ENCODE measurements at places on chromosomes 11 and 22.

GRCh38 chr22:32353292-32353691 is 4.4 kb upstream of the RFPL3 start:
- no peak for DNase-seq

DNA sequence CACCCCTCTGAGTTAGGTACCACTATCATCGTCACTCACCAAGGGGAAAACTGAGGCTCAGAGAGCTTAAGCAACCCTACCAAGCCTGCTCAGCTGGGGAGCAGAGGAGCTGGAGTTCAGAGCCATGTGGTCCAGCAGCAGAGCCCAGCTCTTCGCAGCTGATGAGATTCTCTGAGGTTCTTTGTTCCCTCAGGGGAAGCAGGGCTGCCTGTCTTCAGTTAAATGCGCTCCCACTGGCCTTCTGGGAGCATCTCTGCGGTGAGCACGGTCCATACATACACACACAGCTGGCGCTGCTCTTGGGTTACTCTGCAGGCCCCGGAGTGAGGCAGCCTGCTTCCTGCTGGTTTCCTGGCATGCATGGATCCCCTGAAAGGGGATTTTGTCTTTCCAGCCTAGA is 5.2 kb upstream of the PTGDR2 start:
- DNase-seq: no peak

GRCh38 chr11:126585388-126585773 is 229.9 kb downstream of the ST3GAL4 start:
- DNase-seq: no peak

DNA sequence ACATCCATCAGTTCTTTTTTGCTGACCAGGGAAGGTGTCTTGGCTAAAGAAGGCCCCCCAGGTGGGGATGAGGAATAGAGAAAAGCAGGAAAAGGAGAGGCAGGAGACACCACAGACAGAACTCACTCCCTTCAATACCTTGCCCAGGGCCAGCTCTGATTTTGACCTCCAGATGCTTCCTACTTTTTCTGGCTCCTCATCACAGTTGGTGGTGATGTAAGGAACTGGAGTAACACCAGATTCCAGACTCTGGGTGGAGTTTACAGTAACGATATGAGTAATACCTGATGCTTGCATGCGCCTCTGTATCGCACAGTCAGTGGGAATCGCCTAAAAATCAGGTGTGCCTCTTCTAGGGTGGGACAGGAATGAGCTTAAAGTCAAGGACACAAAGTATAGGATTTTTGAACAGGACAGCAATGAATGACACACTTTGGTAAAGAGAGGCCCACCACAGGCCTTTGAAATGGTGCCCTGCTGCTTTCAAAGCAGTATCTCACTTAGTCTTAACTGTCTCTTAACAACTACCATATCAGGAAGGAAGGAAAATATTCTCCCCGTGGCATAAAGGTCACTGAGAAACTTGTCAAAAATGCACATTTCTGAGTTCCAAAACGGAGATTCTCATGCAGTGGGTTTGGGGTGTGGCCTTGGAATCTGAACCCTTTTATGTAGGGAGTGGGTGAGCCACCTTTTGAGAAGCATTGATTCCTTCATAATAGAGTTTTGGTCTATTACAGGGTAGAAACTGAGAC is 140.8 kb downstream of the SNX19 start:
- no peak for DNase-seq

GRCh38 chr11:35611741-35612140 is 6.5 kb upstream of the FJX1 start:
- DNase-seq: no peak

All from activated CD8-positive, alpha-beta memory T cell treated with anti-CD3 and anti-CD28 coated beads, Interleukin-2, amount 10 ng/mL, durations not matched to agents 7 days and 5 days (primary cell).